ENCODE measurements at places on chromosomes 13 and 19. TPM values are rescaled to one million over a fixed set of nuclear protein-coding genes. Genes with fewer than 3 reads are reported as not detected.

DNA sequence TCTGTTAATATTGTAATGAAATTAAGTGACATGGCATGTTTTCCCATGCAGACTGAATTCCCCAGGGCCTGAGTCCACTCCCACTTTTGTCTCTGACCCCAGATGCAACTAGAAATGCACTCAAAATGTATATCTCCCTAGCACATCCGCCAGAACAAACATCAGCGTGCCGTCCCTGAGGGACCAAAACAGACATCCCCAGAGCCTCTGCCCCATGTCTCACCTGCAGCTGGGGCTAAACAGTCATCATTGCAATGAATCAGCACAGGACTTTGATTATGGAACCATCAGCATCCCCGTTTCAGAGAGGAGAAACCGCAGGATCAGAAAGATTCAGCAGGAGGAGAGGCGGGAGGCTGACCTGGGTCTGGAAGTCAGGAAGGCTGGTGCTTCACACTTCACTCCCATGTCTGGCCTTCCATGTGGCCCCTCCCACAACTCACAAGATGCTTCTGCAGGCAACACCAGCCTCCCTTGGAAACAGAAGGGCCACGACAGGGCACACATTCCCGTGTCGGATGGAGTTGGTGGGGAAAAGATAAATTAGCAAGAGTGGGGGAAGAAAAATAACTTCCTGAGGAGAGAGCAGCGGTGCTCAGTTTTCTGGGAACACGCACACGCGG is 130.6 kb upstream of the VSTM2B start:
- no peaks in the 10 kb centered on the region for H3K27me3 ChIP-seq
- H3K4me3 ChIP-seq, result no peak overlapping the region
- no peaks in the 10 kb centered on the region for H3K36me3 ChIP-seq
- no peak overlapping the region for H3K27ac ChIP-seq

GRCh38 chr13:99973808-99974185 is 2.2 kb upstream of the ZIC5 start:
- no peaks in the 10 kb centered on the region for H3K36me3 ChIP-seq
- H3K4me1 ChIP-seq, result peaks cover 21% of the 10 kb centered on the region
- peaks cover 90% of the 10 kb centered on the region for H3K27me3 ChIP-seq
- H3K4me3 ChIP-seq, result no peak overlapping the region

GRCh38 chr13:60869225-60869624 is 472.2 kb downstream of the TDRD3 start:
- H3K27ac ChIP-seq, result no peak overlapping the region
- H3K27me3 ChIP-seq, result no peaks in the 10 kb centered on the region
- H3K36me3 ChIP-seq, result no peaks in the 10 kb centered on the region
- H3K4me1 ChIP-seq, result no peaks in the 10 kb centered on the region
- DNase-seq, result no peak
- no peak overlapping the region for H3K4me3 ChIP-seq

GRCh38 chr19:29773141-29773540 is 38.6 kb upstream of the CCNE1 start:
- no peaks in the 10 kb centered on the region for H3K36me3 ChIP-seq
- no peak overlapping the region for H3K27ac ChIP-seq
- H3K4me3 ChIP-seq, result no peak overlapping the region
- no peaks in the 10 kb centered on the region for H3K4me1 ChIP-seq

ZNF726 gene
- 0.37 TPM for polyA plus RNA-seq

SSC5D gene
- polyA plus RNA-seq, result 0.08 TPM

Data from CD14-positive monocyte (primary cell).